ENCODE measurements at places on chromosomes 1 and 21. TPM values are rescaled to one million over a fixed set of nuclear protein-coding genes. Genes with fewer than 3 reads are reported as not detected.

DNA sequence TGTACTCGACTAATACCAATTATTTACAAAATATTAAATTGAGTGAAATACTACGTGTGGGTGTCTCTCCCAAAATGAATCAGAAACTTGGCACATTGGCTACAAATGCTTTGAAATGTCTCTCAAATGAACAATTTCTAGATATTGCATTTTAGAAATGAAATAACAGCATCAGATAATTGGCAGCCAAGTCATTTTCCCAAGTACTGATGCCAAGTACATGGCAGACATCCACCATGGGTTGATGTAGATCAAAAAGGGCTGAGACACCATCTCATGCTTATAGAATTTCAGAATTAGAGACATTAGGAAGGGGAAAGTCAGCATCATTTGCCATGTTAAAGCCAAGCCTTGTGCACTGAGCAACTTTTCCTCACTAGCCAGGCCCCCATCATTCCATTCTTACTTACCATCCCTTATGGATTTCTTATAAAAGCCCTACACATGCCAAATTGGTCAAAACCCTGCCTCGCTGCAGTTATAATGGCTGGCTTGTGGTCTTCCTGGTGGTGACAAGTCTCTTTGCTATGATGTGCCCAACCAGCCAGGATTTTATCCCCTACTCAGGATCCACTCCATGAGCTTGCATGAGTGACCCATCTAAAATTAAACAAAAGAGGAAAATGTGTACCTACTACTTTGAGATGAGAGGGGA is 73.1 kb downstream of the GREM2 start:
- no peak for DNase-seq

- DNase-seq: no peak
Observed at GRCh38 chr1:20154301-20154831, 15.2 kb downstream of the PLA2G2F start.

The CCDC181 gene
- total RNA-seq: 0.14 TPM

The MAP10 gene
- not detected for total RNA-seq

The LEPR gene
- total RNA-seq: 2.6 TPM

- DNase-seq: no peak
Observed at GRCh38 chr1:110490791-110491451, 28.1 kb downstream of the KCNA10 start.

GRCh38 chr1:111795401-111795800 is 39.7 kb downstream of the DDX20 start:
- no peak for DNase-seq

DNA sequence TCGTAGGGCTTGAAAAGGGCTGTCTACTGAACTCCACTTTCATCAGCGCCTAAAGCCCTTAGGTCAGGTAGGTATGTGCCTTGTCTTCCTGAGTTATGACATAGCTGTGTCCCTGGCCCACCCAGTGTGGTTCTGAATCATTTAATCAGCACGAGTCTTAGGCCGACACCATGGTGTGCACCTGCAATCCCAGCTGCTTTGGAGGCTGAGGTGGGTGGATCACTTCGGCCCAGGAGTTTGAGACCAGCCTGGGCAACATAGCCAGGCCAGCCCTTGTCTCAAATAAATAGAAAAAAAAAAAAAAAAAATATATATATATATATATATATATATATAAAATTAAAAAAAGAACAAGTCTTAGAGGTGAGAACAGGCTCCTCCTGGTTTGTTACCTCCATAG is 15.8 kb downstream of the LRRC71 start:
- DNase-seq: no peak

- DNase-seq: no peak
Observed at GRCh38 chr1:224761245-224761644, 145.1 kb downstream of the CNIH3 start.

The ARMH1 gene
- 0.40 TPM for total RNA-seq

The NHLH1 gene
- total RNA-seq: not detected

DNA sequence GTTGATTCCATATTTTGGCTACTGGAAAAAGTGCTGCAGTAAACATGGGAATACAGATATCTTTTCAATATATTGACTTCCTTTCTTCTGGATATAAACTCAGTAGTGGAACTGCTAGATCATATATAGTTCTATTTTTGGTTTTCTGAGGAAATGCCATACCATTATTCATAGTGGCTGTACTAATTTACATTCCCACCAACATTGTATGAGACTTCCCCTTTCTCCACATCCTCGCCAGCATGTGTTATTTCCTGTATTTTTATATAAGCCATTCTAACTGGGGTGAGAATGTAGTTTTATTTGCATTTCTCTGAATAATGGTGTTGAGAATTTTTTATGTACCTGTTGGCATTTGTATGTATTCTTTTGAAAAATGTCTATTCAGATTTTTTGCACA is 385.2 kb downstream of the NUF2 start:
- DNase-seq: no peak

DNA sequence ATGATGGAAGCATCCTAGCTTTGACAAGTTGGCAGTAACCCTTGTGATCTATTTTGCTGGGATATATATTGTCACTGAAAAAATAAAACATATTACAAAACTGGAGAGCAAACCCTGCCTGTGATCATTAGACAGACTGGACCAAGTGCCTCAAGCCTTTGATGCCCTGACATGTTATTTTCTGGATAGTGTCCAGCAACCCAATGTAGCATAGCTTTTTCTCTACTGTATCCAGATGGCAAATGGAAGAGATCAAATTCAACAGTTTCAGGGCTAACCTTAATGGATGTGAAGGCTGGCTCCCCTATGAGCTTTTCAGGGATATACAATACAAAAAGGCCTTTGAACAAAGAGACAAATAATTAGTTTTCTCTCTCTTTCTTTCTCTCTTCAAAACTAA is 25.1 kb downstream of the WARS2 start:
- DNase-seq: no peak

The ATP1A4 gene
- 0.20 TPM for total RNA-seq

All from transverse colon (tissue), 4 donors.